ENCODE measurements at places on chromosomes 5 and 9. TPM values are rescaled to one million over a fixed set of nuclear protein-coding genes. Genes with fewer than 3 reads are reported as not detected.

AGGF1 gene
- 22.6 TPM for total RNA-seq

SPAAR gene
- total RNA-seq, result not detected

BICD2 gene
- 39.7 TPM for total RNA-seq

PCDHA10 gene
- total RNA-seq, result not detected

WDR31 gene
- 0.55 TPM for total RNA-seq

STPG3 gene
- not detected for total RNA-seq

All from natural killer cell (primary cell).